Stimulated activated CD8-positive, alpha-beta memory T cell treated with anti-CD3 and anti-CD28 coated beads, Interleukin-2, amount 100 ng/mL, for 1 hour (primary cell): ENCODE measurements at places on chromosomes 7 and 10.

- DNase-seq: no peak
Observed at GRCh38 chr7:36153571-36154097, 580 bp downstream of the EEPD1 start.

GRCh38 chr10:74500026-74500704 lies 326.2 kb upstream of the KAT6B start:
- no peak for DNase-seq

DNA sequence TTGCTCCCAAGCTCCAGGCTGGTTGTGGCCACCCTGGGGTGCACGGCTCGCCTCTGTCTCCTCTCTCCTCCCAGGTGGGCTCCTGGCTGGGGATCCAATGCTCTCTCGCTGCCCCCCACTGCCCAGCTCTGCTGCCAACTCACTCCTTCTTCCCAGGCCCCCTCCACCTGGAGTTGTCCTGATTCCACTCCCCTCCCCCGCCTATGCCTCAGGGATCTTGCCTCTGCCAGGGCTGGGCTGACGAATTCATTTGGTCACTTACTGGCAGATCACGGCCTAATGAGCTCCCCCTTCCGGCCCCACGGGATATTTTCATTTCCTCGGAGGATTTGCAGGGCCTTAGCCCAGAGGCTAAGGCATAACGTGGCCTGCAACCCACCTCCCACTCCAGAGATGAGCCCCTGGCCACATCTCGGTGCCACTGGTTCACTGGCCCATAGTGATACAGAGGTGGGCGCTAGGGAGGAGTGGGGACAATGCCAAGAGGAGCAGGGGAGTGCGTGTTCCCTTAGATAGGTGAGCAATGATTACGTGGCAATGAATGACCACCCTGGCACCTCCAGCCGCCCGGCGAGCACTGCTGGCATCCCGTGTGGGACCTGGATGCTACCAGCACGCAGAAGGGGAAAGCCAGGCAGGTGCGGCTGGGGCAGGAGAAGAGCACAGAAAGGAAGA lies 344.6 kb upstream of the SHH start:
- DNase-seq: no peak

- DNase-seq: no peak
Observed at GRCh38 chr7:151631570-151631952, 111.9 kb upstream of the RHEB start.

GRCh38 chr10:60192946-60193345 lies 196.7 kb downstream of the ANK3 start:
- DNase-seq: no peak

DNA sequence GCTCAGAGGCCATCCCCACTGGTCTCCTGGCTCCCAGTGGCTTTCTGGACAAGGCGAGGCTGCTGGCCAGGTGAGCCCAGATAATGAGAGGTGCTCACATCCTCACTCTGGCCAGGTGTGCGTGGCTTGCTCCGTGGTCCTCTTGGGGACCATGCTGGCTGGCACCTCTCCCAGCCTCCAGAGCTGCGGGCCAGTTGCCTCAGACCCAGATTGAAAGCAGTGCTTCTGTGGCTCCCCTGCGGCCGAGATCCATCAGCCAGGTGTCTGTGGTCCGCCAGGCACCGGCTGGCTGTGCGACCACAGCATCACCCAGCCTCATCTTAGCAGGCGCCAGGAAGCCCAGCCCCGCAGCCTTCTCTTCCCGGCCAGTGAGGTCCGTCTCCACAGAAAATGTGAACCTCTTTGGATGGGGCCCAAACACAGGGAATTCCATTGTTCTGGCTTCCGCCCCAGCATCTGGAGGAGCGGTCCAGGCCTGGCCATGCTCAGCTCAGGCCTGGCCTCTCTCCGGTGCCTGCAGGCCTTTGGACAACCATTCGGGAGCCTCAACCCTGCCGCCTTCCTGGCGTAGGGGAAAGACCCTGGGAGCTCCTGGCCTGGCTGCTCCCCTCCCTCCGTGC lies 5.2 kb upstream of the TTYH3 start:
- no peak for DNase-seq

GRCh38 chr7:15305002-15305600 lies 256.7 kb downstream of the AGMO start:
- no peak for DNase-seq

DNA sequence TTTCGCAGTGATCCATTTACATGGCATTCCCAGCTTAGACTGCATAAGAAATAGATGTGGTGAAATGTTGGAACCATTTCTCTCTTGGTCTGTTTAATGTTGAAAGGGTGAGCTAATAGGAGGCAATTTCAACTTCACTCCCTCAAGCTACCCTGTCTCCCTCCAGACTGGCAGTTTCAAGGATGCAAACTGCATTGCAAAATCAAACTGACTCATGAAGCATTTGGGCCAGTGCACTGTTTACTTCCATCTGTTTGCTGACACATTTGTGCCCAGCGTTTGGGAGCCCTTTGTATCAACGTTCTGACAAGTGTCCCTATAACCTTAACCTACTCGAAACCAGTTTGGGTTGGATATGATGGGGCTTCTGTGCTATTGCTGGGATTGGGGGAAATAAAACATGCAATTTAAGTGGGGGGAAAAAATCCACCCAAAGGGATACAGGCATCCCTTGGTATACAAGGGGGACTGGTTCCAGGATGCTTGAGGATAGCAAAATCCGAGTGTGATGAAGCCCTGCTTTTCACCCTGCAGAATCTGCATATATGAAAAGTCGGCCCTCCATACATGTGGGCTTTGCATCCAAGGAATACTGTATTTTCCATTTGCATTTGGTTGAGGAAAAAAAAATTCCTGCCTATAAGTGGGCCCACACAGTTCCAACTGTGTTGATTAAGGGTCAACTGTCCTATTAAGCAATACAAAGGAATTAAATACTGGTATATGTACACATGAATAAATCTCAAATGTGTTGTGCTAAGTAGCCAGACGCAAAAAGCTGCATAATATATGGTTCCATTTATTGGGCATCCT lies 15.6 kb downstream of the RHEB start:
- DNase-seq: no peak

- DNase-seq: no peak
Observed at GRCh38 chr7:47488201-47488968, 93.5 kb downstream of the TNS3 start.

GRCh38 chr10:112907893-112908292 lies 42.2 kb upstream of the TCF7L2 start:
- no peak for DNase-seq
